ENCODE measurements at places on chromosomes 5 and 9.
A peak's percentile ranks its signal among the peaks of the same experiment; 100 is the strongest.

DNA sequence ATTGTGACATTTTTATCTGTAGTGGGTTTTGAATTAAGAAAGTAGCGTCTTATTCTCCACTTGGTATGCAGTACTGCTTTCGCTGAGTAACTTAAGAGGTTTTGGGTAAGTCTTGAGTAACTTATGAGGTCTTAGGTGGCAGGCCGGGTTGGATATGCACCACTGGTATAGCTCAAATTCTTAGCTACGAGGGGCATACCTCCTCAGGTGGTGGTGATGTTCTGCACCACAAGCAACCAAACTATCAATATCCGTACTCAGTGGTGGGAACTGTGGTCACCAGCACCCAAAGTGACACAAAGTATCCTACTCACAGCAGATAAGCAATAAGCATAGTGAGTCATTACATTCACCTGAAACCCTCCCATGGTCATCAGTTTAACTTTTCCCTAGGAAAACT, 13.7 kb downstream of the SMC2 start:
- no peak for DNase-seq

DNA sequence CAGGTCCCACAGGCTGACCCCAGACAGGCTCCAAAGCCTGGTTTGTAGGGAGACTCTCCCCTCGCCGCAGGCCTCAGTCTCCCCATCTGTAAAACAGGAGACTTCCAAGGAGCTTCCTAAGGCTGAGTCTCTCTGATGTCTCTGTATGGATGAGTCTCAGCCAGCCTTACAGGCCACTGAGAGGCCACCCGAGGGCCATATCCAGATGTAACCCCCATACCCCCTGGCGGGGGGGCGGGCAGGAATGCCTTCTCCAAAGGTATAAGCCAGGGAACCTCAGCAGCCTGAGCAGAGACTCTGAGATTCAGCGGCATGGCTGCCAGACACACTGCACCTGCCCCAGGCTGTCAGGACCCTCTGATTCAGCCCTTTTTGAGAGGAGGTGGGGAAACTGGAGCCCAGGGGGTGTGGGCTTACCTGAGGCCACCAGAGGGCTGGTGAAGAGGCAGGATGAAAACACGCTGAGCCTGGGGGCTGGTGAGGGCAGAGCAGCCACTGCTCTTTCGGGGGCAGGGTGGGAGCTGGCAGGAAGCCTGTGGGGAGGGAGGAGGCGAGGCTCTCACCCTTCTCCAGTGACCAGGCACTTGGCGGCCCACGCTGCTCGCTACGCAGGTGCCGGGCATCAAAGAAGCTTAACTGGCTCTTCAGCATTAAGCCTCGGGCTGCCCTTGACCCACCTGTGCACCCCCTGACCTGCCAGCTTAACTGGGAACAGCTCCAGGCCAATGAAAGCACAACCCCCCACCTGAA, 5.5 kb upstream of the SUSD3 start:
- no peak for DNase-seq

DNA sequence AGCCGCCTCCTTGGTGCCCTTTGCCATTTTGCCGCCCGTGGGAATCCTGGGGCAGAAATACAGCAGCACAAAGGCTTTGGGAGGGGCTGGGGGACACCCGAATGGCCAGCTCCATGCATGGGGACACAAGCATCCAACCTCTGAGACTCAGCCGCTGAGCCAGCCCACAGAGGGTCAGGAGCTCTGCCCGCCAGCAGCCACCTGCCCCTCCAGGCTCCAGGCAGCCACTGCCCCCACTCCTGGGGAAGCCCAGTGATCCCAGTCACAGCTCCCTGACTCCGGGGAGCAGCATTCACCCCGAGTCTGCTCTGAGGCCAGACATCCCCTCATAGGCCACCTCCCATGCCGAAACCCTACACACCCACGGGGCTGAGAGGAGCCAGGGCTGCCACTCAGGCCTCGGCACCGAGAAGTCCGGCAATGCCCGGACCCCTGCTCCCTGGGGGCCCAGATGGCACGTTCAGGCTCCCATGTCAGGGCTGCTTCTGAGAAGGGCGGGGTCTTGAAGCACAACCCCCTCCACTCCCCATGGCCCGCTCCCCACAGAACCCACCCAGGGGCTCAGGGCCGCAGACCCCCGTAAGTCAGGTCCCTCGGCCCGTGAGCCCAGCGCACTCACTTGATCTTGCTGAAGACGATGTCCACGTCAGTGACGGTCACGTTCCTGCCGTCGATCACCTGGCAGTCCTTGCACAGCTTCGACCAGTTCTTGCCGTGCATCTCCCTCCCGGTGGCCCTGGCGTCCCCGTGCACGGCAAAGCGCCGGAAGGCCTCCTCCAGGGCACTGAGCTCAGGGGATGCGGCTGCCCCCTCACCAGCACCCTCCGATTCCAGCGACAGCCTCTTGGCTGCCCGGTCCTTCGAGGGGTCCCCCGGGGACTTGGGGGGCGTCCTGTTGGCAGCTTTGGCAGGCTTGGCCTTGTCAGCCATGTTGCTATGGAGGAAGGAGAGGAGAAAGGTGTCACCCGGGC, 15.7 kb downstream of the TPPP start:
- DNase-seq, result no peak

DNA sequence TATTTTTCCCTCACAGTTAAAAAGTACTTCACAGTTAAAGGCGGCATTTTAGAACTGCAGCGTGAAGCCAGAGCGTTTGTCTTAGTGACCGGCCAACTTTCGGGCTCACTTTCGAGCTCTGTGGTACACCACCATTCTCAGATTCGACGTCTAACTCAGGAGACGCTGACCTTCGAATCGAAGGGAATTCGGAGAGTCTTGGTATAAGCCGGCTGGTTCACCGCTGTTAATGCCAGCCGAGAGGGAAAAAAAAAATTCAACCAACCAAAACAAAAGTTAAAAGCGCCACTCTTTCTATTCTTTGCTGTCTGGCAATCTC, 544 bp upstream of the SNX24 start:
- no peak for DNase-seq

DNA sequence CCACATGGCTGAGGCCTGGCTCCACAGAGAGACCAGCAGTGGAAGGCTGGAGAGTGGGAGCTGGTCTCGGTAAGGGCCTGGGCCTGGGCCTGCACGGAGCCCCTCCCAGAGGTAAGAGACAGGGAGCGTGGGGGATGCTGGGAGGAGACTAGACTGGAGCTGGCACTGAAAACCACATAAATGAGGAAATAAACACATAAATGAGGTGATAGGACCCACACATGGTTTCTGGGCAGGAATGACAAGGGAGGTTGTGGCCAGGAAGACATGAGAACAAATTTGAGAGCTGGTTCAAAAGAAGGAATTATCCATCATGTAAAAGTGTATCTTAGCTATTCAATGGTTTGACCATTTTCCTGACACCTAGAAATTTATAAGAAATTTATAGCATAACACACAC, 451.7 kb upstream of the DAP start:
- no peak for DNase-seq

- no peak for DNase-seq
Measured at GRCh38 chr5:173310861-173311785, 17.1 kb downstream of the STC2 start.

DNA sequence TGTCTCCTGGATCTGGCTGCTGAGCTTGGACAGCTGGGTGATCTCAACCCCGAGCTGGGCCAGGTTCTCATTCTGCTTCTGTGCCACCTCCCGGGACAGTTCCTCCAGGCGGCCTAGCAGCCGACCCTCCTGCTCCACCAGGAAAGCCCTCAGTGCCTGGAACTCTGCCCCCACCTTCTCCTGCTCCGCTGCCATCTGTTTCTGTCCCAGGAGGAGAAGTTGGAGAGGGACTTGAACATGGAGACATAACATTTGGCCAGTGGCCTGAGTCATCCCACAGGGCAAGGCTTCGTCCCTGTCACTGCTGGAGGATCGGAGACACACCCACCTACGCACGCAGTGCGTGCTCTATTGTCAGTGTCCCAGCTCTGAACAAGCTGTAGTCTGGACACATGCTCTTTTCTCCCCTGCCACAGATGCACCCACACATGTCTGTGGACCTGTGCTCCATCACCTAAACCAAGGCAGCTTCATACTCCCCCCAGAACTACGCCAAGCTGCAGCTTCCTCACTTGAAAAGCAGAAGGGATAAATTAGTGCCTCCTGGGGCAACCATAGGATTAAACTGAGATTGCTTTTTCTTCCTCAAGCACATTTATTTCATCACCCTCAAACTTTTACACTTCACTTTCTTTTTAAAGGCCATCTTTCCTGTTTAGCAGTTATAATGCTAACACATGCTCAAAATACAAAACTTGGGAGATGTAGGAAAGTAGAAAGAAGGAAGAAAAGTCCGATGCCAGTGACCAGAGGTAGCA, 4.9 kb downstream of the TRIM7 start:
- no peak for DNase-seq

- DNase-seq, result no peak
Measured at GRCh38 chr5:75928992-75929391, 154.2 kb upstream of the SV2C start.

- no peak for DNase-seq
Measured at GRCh38 chr9:5436441-5436840, 1.3 kb downstream of the PLGRKT start.

GRCh38 chr9:136787690-136788400, 3.3 kb upstream of the TMEM141 start:
- DNase-seq, result peak; percentile 35

GRCh38 chr5:11509793-11510192, 394.5 kb downstream of the CTNND2 start:
- no peak for DNase-seq

- DNase-seq, result no peak
Measured at GRCh38 chr5:156419661-156420060, 92.7 kb downstream of the SGCD start.

DNA sequence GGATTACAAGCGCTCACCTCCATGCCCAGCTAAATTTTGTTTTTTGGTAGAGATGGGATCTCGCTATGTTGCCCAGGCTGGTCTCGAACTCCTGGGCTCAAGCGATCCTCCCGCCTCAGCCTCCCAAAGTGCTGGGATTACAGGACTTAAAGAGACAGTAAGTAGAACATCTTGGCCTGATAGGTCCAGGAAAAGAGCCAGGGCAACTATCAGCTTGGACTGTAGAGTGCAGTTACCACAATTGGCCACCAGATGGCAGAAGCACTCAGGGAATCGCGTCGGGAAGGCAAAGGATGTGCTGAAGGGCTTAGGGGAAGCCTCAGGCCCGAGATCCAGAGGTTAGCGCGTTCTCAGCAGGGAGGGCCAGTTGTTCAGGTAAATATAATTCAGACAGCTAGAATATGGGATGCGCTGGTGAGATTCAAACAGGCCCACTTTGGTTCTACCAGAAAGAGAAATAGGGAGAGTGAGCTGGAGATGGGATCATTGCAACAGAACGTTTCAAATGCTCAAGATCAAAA, 21.5 kb downstream of the C9orf57 start:
- DNase-seq, result peak; percentile 28

GRCh38 chr5:81590498-81591384, 160.2 kb downstream of the SSBP2 start:
- no peak for DNase-seq

- DNase-seq, result no peak
Measured at GRCh38 chr9:2777454-2777853, 60.1 kb downstream of the KCNV2 start.

DNA sequence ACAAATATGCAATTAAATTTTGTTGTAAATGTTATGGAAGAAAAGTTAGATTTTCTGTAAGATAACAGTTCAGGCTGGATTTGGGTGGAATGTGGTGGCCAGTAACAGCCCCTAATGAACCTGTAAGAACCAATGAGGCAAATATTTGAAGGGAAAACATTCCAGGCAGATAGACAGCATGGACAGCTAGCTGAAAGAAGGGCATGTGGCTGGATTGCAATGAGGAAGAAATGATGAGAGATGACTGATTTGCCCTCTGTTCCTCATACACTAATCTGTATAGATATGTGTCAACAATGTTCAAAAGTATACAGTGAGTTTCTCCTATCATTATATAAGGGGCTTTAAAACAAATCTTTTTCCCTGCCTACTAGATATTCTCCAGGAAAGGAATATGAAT, 58.8 kb downstream of the MAN2A1 start:
- no peak for DNase-seq

DNA sequence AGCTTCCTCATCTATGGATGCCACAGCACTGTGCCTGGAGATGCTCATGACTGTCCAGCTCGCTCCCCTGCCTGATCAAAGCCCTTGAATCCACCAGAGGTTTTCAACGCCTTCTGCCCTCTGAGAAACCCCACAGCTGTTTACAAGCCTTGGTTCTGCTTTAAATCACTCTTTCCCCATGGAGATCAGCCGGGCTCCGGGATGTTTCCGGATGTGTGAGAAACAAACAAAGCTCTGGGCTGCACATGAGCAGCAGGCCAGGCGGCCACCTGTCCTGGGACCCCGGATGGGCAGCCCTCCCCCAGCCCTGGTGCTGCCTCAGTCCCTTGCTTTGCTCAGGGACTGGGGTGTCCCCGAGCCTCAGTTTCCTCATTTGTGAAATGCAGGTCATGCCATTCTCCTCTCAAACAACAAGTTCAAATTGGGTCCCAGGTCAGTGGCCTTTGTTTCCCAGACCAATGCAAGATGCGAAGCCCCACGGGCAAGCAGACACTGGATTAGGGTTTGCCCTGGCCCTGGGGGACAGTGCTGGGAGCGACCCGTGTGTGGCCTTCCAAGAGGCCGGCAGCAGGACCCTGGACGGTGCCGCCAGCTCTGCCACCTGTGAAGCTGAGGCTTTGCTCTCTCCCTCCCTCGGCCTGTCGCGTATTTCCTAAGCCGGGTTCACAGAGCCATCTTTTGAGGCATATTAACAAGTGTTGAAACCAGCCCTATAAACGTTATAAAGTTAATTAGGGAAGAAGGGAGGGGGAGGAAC, 42.4 kb upstream of the PHYKPL start:
- no peak for DNase-seq

GRCh38 chr9:91992461-91993041, 42.5 kb upstream of the ROR2 start:
- no peak for DNase-seq

- DNase-seq, result no peak
Measured at GRCh38 chr5:43563321-43563720, 6.4 kb upstream of the PAIP1 start.

GRCh38 chr9:70418822-70419555, 4.5 kb upstream of the KLF9 start:
- DNase-seq, result peak; percentile 69

- no peak for DNase-seq
Measured at GRCh38 chr5:121090822-121091221, 626.7 kb downstream of the PRR16 start.

DNA sequence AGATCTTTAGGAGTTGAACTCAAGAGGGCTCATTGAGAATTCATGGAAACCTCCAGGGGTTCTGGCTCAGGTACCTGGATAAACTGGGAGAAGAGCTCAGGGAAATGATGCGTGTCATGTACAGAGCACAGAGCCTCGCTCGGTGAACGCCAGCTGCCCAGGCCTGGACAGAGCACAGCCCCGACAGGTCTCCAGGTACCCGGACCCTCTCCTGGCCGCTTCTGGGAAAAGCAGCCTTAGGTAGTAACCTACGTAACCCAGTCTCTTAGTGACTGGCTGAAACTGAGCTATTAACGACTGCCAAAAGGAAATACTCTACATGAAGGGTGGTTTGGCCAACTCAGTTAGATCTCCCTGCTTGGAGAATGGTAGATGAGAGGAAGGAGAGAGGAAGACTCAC, 157.4 kb downstream of the TTLL11 start:
- no peak for DNase-seq

DNA sequence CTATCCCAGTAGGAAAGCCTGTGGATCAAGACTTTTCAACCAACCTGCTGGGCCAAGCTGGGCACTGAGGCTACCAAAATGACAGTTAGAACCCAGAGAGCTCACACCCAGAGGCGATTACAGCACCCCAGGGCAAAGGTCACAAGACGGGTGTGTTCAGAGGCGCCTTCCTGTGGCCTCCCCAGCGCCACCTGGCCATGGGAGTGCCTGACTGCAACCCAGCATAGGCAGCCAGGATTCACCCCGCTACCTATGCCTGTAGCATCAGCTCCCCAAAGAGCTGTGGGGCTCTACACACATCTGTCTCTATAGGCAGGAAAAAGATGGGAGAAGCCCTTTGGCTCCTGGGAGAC, 33.5 kb downstream of the PDGFRB start:
- no peak for DNase-seq
